GM20000 (cell line): ENCODE measurements at places on chromosomes 3 and 15.

DNA sequence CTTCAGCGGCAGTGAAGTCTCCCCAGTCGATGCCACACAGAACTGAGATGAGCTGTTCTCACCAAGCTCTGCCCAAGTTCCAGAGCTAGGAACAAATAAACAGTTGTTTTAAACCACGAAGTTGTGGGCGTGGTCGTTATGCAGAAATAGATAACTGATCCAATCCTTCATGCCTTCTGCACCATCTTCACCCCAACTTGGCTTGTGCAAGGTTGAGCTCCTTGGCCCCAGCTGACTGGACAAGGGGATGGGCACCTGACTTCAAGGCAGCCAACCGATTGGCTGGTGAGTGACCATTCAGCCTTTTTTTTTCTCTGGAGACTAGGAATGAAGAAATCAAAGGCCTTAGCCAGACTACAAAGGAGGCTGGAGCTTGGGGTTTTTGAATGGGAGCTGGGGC is 23.9 kb downstream of the LINGO1 start:
- no peak for DNase-seq

DNA sequence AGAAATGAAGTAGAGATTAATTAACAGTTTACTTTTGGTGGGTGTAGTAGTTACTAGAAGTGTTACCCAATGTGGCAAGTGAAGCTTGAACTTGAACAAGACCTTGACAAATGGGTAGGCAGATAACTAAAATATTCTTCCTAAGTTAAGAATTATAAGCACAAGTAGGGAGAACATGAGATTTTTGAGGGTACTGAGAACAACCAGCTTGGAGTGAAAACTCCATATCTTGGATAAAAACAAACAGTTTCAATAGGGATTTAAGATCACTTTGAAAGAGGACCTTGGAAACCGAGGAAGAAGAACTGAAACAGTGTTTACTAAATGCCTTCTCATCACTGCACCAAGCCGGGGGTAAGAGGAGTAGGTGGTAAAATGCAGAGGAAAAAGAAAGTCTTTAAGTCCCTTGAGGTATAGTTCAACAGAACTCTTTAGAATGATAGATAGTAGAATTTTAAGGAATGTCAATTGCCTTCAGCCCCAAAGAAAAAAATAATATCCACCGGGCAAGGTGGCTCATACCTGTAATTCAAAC is 496.7 kb downstream of the NAALADL2 start:
- no peak for DNase-seq

DNA sequence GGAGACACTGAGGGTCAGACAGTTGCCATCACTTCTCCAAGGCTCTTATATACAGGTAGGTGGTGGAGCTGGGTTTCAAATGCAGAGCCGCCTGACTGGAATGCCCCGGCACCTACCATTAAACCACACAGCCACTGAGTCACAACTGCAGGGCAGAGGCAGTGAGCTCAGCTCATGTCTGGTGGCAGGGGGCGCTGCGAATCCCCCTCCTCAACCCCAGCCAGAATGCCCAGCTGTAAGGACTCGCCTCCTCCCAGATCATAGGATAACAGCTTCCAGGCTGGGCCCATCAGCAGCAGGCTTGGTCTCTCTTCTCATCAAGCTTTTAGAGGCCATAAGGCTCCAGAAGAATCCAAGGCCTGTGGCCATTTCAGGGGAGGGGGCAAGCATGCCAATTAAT is 26.4 kb downstream of the ADCY5 start:
- DNase-seq = no peak

DNA sequence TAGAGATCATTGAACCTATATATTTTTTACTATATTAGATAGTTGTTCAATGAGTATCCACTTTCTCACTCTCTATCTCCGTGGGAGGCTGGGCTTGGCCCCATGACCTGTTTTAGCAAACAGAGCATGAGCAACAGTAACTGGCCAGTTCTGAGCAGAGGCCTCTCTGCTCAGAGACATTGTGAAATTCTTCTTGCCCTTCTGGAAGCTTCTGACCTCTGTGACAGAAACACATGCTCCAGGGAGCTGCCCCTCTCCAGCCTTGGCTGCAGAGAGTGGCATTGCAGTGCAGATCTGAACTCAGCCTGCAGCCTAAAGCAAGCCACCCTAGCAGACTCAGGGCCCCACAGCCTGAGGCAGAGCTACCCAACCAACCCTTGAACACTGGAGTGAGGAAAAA is 20.5 kb downstream of the FAM240A start:
- DNase-seq = no peak

GRCh38 chr3:44984335-44984734 is 8.3 kb downstream of the EXOSC7 start:
- DNase-seq = peak; percentile 59

- DNase-seq = no peak
These were observed 27.9 kb downstream of the PIAS1 start for GRCh38 chr15:68081869-68082505.

GRCh38 chr15:64883100-64883581 is 28.6 kb upstream of the ANKDD1A start:
- DNase-seq = peak; percentile 71

DNA sequence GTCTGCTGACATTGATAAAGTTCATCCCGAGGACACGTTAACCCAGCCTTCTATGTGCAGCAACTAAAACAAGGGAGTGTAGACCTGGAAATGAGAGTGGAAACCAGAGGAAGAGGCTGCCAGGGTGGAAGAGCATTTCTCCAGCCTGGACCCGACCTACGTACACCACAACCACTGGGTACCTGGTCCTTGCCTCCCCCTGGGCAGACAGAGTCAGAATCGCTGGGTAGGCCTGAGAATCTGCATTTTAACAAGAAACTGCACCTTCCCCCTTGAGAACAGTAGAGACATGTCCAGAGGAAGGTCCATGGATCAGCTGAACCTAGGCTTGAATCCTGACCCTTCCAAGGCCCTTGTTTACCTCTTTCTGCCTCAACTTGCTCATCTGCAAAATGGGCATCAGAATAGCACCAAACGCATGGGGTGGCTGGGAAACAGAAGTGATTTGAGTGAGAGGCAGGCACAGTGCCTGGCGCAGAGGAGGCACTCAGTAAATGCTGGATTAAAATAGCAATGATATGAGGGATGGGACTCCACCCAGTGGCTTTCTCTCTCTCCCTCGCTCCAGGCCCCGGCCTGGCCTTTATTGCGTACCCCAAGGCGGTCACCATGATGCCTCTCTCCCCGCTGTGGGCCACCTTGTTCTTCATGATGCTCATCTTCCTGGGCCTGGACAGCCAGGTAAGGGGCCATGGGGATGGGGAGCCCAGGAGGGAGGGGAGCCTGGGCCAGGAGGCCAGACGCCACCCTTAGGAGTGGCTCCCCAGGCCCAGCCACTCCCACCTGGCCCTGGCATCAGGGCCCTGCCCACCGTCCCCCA is 66.9 kb upstream of the SLC6A1 start:
- no peak for DNase-seq

- no peak for DNase-seq
These were observed 755.8 kb downstream of the ROBO1 start for GRCh38 chr3:79011821-79012529.

- DNase-seq = no peak
These were observed 265.4 kb upstream of the ARHGEF26 start for GRCh38 chr3:153855772-153856171.

DNA sequence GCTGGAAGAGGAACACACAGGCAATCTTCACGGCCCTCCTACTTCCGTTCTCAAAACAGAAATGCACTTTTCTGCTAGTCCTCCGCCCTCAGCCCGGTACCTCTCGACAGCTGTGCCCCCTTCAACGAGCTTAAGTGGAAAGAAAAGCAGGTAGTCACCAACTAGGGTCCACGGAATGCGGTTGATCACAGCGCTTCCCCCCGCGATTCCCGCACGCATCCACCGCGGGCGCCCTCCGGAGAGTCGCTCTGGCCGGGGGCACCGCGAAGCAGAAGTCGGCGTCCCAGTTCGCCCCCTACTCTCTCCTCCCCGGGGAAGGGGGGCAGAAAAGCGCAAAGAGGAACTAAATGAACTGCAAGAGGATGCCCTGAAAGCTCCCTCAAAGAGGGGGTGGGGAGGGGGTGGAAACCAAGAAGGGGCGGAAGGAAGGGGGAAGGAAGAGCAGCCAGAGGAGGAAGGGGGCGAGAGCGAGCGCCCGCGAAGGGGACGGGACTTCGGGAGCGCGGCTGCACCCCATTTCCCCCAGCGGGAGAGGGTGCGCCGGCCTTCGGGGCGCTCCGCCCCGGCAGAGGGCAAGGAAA is 738 bp downstream of the ACAP2 start:
- peak; percentile 47 for DNase-seq

- no peak for DNase-seq
These were observed 42.7 kb upstream of the SYNM start for GRCh38 chr15:99062226-99062625.

- no peak for DNase-seq
These were observed 40.9 kb downstream of the AKAP13 start for GRCh38 chr15:85421116-85421925.

GRCh38 chr15:73328149-73328820 is 40.5 kb downstream of the HCN4 start:
- no peak for DNase-seq

DNA sequence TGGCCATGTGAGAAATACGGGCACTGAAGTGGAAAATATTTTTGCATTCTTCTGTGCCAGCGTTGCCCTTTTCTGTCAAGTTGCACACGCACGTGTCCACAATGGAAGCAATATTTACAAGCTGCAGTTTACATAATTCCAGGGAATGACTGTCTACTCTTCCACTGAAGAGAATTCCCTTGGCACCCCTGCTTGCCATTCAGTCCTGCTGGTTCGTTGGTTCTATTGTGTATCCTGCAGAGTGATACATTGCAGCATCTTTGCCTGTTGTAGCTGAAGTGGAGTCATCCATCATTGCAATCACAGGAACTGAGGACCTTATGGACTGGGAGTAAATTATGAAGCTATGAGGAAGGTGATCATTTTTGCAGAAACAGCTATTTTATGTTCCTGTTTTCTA is 759.4 kb downstream of the ROBO2 start:
- DNase-seq = no peak
